ENCODE measurements at places on chromosomes 7 and 10.

GRCh38 chr10:116978901-116979300 lies 26.1 kb downstream of the SHTN1 start:
- DNase-seq, result no peak

GRCh38 chr7:94561841-94562514 lies 52.4 kb downstream of the CASD1 start:
- no peak for DNase-seq

GRCh38 chr10:96683710-96684109 lies 36.6 kb downstream of the PIK3AP1 start:
- no peak for DNase-seq

DNA sequence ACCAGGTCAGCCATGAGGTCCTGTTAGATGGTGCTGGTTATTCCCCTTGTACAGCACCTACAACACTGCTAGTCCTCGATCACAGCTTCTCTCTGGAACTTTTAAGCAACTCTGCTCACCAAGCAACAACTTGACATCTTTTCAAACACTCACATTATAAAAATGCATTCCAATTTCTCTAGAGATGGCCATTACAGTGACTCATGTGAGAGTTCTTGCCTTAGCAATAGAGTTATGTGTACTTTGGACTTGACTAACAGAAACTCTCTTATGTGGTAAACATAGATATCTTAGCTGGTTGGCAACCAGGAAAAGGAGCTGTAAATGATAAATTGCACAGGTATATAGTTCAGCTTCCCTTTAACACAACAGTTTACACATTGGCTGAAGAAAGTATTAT lies 122.2 kb downstream of the PDE1C start:
- no peak for DNase-seq

DNA sequence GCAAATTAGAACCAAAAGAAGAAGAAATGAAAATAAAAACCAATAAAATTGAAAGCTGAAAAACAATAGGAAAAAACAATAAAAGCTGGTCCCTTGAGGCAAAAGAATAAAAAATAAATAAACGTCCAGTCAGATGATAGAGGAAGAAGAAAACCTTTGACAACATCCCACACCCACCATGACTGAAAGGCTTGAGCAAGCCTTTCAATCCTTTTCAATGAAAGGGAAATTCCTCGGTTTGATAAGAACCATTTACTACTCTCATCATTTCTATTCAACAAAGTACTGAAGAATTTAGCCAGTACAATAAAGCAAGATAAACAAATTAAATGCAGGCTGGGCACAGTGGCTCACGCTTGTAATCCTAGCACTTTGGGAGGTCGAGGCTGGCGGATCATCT lies 3.8 kb downstream of the SLC25A40 start:
- DNase-seq, result no peak

DNA sequence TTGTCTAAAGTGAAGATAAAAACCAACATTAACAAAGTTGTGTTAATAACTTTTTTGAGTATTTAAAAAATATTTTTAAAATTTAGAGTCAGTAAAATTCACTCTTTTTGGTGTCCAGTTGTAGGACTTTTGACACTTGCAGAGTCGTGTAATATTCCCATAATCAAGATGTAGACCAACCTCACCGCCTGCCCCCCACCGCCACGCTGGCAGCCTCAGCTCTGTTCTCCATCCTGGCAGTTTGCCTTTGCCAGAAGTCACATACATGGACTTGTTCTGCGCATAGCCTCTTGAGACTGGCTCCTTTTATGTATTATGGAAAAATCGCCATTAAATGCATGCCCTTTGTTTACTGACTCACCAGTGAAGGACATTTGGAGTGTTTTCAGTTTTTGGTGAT lies 27.3 kb upstream of the SYCE1 start:
- no peak for DNase-seq
